ENCODE measurements at places on chromosomes 1 and 21. TPM values are rescaled to one million over a fixed set of nuclear protein-coding genes. Genes with fewer than 3 reads are reported as not detected.

LMX1A gene
- 0.79 TPM for total RNA-seq

ZNF695 gene
- total RNA-seq, result 0.16 TPM

LHX8 gene
- not detected for total RNA-seq

S100A8 gene
- total RNA-seq, result 7.4 TPM

SASS6 gene
- total RNA-seq, result 1.2 TPM

HRNR gene
- total RNA-seq, result not detected

PGLYRP3 gene
- not detected for total RNA-seq

SPATA1 gene
- total RNA-seq, result 1.6 TPM

PLEKHO1 gene
- total RNA-seq, result 61.6 TPM

CYP2J2 gene
- 61.9 TPM for total RNA-seq

AKR7A3 gene
- total RNA-seq, result 114 TPM

CFAP141 gene
- not detected for total RNA-seq

ALG14 gene
- 2.1 TPM for total RNA-seq

CFHR4 gene
- total RNA-seq, result not detected

SLAMF9 gene
- not detected for total RNA-seq

PIK3R3 gene
- 3.0 TPM for total RNA-seq

PLPP3 gene
- total RNA-seq, result 74.4 TPM

OLFML2B gene
- 2.6 TPM for total RNA-seq

WNT2B gene
- total RNA-seq, result 17.3 TPM

GJB4 gene
- not detected for total RNA-seq

ZBTB8OS gene
- 3.4 TPM for total RNA-seq

PSMB2 gene
- total RNA-seq, result 23.7 TPM

FAM72D gene
- total RNA-seq, result not detected

RSPO1 gene
- 11.6 TPM for total RNA-seq

ASTN1 gene
- total RNA-seq, result 0.27 TPM

TRPM2 gene
- total RNA-seq, result 2.9 TPM

KRTAP10-6 gene
- total RNA-seq, result not detected

BROX gene
- 47.3 TPM for total RNA-seq

NBL1 gene
- 238 TPM for total RNA-seq

LIPI gene
- total RNA-seq, result not detected

UMODL1 gene
- 0.68 TPM for total RNA-seq

MYOG gene
- not detected for total RNA-seq

SDC3 gene
- 10.1 TPM for total RNA-seq

TRIM58 gene
- total RNA-seq, result not detected

ALPL gene
- 1.9 TPM for total RNA-seq

NUDT4B gene
- total RNA-seq, result not detected

USH2A gene
- total RNA-seq, result not detected

IKBKE gene
- 17.9 TPM for total RNA-seq

MRPL55 gene
- total RNA-seq, result 77.0 TPM

SLFNL1 gene
- total RNA-seq, result 0.55 TPM

C8A gene
- total RNA-seq, result not detected

PRXL2B gene
- total RNA-seq, result 33.7 TPM

ZNF593OS gene
- not detected for total RNA-seq

UBE2U gene
- not detected for total RNA-seq

NOS1AP gene
- 11.4 TPM for total RNA-seq

PCAT6 gene
- not detected for total RNA-seq

OR10Z1 gene
- not detected for total RNA-seq

FAF1 gene
- 74.6 TPM for total RNA-seq

ELF3 gene
- 885 TPM for total RNA-seq

PPIAL4G gene
- not detected for total RNA-seq

NLRP3 gene
- 0.82 TPM for total RNA-seq

LYPD8 gene
- total RNA-seq, result 719 TPM

CD52 gene
- total RNA-seq, result 5.3 TPM

IL10 gene
- not detected for total RNA-seq

CFAP107 gene
- total RNA-seq, result not detected
